ENCODE measurements at places on chromosomes 13 and 19.

GRCh38 chr19:47124937-47125668 is 5.5 kb upstream of the SAE1 start:
- peak; percentile 73 for DNase-seq

GRCh38 chr13:43797159-43797558 is 10.4 kb upstream of the ENOX1 start:
- no peak for DNase-seq

GRCh38 chr19:19460761-19461265 is 54.5 kb downstream of the TSSK6 start:
- DNase-seq: peak; percentile 51

DNA sequence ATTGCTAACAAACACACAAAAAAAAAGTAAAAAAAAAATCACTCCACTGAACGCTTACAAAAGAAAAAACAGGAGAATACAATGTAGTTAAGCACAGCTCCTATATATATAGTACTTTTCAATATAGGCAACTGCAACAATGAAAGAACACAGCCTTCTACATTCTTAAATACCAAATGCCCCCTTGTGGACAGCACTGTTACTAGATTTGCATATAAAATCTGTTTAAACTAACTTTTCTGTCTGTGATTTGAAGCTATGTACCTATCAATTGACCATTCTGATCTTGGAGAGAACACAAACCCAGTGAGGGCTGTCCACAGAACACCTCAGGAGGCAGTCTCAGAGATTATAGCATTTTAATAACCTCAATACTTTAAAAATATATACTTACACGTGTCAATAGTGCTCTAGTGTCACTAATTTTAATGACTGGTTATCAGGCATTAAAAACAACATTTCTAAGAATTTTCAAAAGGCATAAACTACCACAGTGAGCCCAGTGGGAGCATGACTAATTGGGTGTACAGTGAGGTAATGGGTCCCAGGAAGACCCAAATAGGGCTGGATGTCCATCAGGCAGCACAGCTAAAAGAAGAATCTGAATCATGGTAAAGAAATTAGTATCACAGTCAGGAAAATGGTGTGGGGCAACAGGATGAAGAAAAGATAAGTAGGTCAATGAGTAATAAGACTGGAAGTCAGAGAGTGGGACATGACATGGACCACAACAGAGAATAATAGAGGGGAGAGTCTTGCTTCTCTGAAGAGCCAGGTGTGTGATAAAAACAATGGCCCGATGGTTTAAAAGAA is 22.2 kb downstream of the CCDC169 start:
- no peak for DNase-seq

DNA sequence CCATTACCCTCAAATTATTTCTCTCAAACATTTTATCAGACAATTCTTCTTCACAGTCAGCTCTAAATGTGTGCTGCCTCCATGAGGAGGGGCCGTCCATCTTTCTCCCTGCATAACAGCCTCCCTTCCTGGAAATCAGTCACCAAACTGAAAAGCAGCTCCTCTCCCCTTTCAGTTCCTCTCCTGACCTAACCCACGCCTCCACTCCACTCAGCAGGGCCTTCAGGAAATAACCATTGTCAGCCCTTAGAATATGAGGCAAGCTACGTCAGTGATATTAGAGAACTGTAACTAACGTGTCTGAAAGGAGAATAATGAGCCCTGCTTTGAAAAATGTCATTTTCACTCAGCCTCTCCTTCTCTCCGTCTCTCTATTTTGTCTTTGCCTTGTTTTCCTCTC is 116.2 kb downstream of the OLFM4 start:
- no peak for DNase-seq

DNA sequence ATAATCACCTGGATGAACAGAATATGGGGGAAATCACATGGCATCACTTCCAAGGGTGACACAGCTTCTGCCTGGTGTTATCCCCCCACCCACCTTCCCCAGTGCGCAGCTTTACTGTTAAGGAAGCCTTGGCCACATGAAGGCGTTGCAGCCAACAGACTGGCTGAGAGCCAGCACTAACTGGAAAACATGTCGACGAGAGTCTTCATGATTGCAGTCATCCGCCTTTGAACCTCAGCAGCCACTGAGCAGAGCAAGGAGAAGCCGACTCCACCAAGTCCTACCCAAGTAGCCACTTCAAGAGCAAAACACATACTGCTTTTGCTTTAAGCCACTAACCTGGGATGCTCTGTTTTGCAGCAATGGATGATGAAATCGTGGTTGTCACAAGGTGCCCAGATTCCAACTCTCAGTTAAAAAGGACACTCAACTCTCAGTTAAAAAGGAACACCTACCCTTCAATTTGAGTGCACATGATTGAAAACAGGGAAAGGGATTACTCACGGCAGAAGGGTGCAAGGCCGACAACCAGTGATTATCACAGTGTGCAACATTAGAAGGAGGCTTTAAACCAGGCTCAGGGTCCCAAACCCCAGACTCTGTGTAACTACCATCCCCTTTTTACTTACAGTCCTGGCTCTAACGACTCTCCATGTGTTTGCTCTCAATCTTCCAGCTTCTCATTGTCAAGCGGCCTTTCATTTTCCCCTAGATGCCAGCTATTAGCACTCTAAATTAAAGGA is 149.1 kb downstream of the KLF12 start:
- DNase-seq: peak; percentile 83

DNA sequence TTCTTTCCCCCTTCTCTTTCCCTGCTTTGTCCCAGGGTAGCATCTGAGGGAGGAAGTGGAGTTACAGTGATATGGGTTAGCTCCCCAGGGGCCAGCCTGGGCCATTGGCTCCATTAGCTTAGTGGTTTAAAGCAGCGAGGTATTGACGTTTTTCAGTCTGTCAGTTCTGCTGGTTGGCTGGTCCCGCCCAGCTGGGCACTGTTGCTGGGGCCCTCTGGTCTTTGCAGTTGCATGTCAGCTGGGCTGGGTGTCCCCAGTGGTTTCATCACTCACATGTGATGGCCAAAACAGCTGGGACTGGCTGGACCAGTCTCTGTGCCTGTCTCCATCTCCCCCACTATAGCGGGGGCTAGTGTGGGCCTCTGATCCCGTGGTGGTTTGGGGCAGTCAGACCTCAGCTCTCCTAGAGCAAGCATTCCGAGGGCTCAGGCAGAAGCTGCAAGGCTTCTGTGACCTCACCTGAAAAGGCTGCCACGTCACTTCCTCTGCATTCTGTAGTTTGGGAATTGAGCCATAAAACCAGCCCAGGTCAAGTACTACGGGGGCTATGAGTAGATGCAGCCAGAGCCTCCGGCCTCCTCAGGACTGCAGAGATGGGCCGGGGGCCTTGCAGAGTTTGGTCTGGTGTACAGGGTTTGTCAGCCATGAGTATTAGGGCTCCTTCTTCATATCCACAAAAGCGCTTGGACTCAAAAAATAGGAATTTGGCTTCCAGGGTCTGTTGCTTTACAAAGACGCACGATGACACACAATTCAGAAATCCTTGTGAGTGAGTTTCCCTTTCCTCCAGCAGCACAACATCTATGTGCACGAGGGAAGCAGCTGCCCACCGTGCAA is 30.0 kb downstream of the TSSK6 start:
- no peak for DNase-seq

DNA sequence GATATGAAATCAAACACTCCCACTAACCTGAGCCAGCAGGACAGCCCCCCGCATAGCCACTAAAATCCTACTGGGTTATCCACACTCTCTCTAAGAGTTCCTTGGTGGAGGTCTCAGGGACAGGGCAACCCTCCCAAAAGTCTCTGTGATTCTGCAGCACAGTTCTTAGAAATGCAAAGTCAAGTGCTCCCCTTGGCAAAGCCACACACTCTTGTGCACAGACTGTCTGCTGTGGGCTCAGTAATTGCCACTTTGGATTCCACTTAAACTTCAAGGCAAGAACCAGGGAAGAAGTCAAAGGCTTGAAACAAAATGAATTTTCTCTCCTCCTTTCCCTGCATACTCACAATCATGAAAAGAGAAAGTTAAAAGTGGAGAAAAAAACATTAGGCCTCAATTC is 61.5 kb downstream of the DOCK9 start:
- no peak for DNase-seq

DNA sequence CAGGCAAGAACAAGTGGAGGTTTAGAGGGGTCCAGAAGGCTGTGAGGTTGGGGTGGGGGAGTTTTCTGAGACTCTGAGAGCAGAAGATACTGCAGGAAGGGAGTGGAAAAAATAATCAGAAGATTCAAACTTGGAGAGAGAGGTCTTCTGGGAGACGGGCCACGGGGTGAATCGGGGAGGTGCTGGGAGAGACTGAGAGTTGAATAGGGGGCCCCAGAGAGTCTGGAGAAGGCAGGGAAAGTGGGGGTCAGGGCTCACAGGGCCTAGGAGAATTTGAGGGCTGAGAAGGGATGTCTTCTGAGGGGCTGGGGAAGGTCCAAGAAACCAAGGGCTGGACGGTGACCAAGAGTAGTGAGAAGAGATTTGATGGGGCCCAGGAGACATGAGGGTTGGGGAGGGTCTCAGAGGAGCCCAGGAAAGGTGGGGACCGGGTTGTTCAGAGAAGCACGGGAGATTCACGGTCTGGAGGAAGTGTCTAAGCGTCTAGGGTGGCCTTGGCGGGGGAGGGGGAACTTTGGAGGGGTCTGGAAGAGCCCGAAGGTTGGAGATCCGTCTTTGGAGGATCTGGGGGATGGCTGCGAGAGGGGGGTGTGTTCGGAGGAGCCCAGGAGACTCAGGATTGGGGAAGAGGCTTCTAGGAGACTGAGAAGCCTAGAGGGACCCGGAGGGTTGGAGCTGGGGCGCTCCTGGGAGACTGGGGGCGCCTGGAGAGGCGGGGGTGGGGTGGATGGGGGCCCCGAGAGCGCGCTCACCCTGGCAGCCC is 1.5 kb downstream of the KCNC3 start:
- no peak for DNase-seq

DNA sequence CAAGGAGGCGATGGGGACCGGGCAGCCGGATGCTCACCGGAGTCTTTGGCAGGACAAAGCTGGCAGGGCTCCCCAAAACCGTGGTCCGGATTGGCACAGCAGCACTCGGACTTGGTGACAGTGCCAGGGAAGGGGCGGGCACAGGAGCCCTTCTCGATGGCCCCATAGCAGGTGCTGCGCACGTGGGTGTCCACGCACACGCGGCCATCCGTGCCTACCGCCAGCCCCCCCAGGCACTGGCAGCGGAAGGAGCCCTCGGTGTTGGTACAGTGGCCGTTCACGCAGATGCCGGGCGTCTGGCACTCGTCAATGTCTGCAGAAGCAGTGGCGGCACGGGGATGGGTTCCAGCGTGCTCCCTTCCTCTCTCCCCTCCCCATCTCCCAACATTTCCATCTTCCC is 17.9 kb downstream of the FBN3 start:
- no peak for DNase-seq

GRCh38 chr13:71801165-71801760 is 65.7 kb downstream of the DACH1 start:
- DNase-seq: no peak

- DNase-seq: no peak
Observed at GRCh38 chr13:42149136-42149535, 100.7 kb downstream of the DGKH start.

- no peak for DNase-seq
Observed at GRCh38 chr19:4415352-4415751, 12.9 kb downstream of the CHAF1A start.

DNA sequence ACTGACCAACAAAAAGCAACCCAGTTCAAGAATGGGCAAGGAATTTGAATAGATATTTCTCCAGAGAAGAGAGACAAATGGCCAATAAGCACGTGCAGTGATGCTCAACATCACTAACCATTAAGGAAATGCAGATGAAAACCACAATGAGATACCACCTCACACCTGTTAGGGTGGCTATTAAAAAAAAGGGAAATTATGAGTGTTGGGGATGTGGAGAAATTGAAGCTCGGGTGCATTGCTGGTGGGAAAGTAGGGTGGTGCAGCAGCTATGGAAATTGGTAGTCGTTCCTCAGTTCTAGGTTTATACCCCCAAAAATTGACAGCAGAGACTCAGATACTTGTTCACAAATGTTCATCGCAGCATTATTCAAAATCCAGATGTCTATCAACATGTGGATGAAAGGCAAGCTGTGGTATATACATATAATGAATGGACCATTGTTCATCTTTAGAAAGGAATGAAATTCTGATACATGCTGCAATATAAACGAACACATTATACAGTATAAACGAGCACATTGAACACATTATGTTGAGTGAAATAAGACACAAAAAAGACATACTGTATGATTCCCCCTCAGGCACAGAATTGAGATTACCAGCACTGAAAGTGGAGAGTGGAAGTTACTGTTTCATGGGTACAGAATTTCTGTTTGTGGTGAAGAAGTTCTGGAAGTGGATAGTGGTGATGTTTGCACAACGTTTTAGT is 927 bp downstream of the CHAMP1 start:
- peak; percentile 25 for DNase-seq

DNA sequence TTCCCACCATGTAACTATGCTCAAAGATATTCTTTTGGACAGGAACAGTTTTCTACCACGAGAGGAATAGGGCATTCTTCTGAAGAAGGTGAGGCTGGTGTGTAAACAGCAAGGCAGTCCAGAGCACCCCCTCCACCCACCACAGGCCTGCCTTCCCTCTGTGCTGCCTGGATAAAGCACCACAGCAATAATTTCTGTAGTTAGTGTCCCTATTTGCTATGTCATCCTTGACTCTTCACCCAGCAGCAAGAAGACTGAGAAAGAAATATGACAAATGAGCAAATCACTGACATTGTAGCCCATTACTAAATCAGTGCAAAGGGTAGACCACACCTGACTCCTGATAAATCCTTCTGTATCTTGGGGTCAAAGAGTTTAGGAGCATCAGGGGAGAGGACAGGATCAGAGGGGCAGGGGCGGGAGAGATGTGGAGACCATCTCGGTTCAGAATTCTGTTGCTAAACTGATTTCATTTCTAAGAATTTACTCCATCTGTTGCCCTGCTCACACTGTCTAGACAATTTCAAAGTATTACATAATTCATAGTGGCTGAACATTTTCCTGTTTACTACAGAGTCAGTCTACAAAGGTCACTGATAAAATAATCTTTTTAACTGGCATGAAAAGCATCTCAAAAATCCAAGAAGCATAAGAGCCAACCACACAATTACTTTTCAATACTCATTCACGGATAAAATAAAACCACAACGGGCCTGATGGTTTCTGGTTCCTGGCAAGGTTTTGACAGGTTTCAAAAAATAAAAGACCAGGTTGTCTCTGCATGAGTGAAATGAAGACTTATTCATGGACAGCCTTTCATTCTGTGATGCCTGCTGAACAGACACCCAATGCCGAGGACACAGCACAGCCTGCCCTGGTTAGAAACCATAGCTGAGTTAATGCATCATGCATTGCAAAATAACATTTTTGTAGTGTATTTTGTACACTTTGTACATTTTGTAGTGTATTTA is 88.4 kb upstream of the IRS2 start:
- no peak for DNase-seq

Measured in CD4-positive, alpha-beta T cell treated with Interleukin-4 for 4 hours (primary cell).